ENCODE measurements at places on chromosomes 2 and 18.
A peak's percentile ranks its signal among the peaks of the same experiment; 100 is the strongest.

DNA sequence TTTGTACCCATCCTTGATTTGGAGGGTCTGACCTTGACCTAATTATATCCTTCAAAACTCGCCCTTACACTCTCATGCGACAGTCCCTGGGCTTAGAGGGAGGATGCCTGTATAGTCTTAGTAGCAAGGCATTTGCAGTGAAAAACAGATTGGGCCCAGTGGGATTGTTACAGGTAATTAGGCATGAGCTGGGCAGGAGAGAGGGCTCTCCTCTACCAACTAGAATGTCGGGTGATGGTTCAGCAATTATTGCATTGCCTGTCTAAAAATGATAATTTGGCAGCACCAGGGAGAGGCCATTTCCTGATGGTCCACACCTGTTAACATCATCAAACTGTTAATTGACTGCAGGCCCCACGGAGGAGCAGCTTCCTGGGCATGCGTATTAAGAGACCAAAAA, 32.4 kb downstream of the COMMD1 start:
- no peak for DNase-seq

DNA sequence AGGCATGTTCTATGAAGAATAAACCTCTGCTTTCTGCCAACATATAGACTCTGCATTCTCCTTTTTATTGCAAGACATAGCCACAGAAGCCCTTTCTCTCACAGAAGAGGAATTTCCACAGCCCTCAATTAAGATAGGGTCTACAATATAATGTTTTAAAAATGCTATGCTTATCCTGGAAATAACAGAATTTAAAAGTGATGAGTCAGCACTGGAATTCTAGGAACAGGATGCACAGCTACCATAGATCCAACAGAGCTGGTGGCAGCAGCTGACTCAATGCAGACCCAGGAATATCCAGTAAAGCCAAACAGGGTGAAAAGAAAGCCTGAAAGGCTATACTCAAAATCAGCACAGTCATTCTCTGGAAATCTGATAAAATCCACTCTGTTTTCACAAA, 866.9 kb downstream of the TRIB2 start:
- no peak for DNase-seq

DNA sequence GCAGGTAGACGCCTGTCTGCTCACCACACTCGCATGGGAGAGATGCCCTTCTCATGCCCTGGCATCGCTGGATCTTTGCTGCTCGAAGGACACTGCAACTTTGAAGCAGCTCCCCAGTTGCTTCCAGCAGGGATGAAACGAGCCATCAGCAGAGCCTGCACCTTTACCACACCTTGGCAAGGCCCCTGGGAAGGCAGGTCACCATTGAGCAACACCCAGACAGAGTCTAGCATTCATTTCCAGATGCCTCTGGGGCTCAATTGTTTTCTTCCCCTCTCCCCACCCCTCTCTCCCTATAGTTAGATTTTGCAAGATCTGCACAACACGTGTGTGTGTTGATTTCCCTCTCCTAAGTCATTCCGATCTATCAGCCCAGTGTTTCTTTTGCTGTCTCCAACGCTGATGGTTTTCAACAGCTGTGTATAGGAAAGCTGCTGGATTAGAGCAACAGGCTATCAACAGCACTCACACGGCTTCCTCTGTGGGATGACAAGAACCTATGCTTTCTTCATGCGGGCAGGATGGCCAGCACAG, 25.6 kb upstream of the INHBB start:
- no peak for DNase-seq

DNA sequence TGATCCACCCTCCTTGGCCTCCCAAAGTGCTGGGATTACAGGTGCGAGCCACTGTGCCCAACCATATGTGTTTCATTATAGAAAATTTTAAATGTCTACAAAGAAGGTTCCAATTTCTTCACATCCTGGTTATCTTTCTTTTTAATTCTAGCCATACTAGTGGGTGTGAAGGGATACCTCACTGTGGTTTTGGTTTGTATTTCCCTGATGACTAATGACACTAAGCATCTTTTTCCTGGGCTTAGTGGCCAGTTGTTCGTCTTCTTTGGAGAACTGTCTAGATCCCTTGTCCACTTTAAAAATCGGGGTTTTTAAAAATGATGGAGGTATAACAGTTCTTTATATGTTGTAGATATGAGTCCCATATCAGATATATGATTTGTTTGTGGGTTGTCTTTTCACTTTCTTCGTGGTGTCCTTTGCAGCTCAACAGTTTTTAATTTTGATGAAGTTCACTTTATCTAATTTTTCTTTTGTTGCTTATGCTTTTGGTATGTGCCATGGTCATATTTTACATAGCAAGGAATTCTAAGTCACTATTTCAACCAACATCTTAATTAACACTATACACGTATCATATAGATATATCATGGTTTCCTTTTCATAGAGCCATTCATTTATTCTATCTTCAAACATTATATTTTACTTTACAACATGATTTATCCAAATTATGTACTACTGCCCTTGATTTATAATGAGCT, 135.0 kb upstream of the RIOK3 start:
- peak; percentile 64 for DNase-seq

DNA sequence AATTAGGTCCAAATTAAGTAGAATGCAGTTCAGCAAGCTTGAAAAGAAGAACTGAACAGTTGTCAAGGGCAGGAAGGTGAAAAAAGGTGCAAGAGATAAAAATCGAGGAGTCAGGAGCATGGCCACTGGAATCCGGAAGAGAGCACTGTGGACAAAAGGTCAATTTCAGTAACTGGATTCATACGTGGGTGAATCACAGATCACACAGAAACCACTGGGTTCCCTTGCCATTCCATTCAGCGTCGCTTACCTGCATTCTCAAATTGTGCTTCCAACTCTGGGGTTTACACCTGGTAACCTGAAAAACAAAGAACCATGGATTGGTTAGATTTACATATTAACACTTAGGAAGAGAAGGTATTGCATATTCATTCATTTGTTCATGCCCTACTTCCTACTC, 21.6 kb upstream of the LMAN1 start:
- DNase-seq = no peak

- peak; percentile 47 for DNase-seq
Measured at GRCh38 chr2:74499267-74499939, at the start of gene LBX2. TSS of gene LBX2 (minus strand) at chr2:74499603. CDS start at chr2:74499537, 66 bp downstream.

GRCh38 chr2:165469417-165469816, at the start of gene CSRNP3:
TSS of gene CSRNP3 (plus strand) at chr2:165469698. CDS start at chr2:165595066, 125,368 bp downstream.
- DNase-seq = peak; percentile 92

GRCh38 chr2:217742841-217743240, 260.0 kb downstream of the TNS1 start:
- no peak for DNase-seq

DNA sequence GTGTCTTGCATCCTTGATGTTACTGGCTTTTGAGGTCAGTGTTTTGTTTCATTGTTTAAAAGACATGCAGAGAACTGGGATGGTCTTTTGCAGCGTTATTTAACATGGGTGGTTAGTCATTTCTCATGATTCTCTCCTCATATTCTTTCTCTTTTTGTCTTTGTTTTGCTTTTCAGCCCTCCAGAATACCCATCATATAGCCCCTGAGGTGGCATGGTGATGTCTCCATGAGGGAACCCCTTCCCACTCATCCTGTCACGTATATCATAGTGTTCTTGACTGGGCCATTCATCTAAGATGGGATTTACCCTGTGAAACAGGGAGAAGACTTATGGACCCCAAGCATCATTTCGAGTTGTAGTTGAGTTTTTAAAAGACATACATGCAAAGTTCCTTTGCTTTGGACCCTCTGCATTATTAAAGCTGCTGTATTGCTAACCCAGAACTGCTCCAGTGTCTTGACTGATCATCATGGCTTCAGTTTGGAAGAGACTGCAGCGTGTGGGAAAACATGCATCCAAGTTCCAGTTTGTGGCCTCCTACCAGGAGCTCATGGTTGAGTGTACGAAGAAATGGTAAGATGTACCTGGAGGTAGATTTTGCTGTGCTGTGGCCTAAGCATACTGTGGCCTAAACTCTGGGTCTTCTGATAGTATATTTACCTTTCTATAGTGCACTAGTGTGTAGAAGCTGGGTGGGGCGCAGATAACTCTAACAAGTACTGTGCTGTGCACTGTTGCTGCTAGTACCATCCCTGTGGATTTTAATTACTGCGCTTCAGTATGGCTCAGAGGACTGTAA, 1.4 kb downstream of the EHBP1 start:
- no peak for DNase-seq

DNA sequence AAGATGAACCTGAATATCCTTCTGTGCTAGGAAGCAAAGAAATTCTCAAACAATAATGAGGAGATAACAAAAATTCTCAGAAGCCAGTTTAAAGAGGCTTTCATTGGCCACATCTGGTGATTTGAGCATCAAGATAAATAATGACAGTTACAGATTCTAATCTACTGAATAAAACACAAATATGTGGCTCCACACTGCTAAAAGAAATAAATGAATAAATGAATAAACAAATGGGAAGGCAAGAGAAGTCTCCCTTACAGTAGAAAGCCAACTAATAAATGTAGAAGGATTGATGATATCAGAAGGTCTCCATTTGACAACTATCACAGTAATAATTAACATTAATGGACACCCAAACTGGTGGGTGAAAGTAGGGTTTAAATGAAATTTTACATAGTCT, 54.6 kb upstream of the ADAM23 start:
- no peak for DNase-seq

GRCh38 chr2:175832866-175833265, 169.2 kb downstream of the LNPK start:
- no peak for DNase-seq

DNA sequence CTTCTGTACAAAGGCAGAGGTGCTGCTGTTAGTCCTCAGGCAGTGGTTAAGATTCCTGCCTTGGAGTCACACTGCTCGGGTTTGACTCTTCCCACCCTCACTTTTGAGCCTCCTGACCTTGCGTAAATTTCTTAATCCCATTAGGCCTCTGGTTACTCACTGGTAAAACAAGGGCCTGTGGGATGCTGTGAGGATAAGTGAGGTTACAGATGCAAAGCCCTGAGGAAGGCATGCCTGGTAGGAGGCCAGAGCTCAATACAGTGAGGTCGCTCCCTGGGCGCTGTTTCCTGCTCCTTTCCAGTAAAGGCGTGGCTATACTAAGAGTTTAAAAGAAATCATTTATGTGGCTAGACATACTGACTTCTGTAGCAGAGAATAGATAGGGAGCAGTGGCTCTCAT, 127.5 kb upstream of the TMEM200C start:
- DNase-seq = peak; percentile 55

- DNase-seq = no peak
Measured at GRCh38 chr2:95034221-95034620, 8.7 kb downstream of the MAL start.

DNA sequence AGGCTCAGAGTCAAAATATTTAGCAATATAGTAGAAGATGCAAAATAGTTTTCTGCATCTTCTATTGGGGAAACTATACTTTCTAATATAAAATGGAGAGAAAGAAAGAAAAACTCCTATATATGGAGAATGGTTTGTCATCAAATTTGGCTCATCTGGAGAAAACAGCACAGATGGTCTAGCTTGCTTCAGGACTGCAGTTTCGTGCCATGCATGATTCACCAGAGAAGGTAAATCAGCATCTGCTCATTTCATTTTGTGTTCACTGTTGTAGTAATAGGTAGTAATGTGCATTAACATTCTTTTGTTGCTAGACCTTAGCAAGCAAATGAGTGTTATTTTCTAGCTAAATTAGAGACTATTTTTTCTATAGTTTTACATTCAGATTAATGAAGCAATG, 179.0 kb downstream of the ASXL3 start:
- no peak for DNase-seq

GRCh38 chr2:240426845-240427721, 8.4 kb upstream of the GPC1 start:
- no peak for DNase-seq

GRCh38 chr2:54411801-54412354, 44.2 kb upstream of the SPTBN1 start:
- peak; percentile 36 for DNase-seq

- DNase-seq = no peak
Measured at GRCh38 chr2:109052922-109053321, 63.9 kb upstream of the EDAR start.

DNA sequence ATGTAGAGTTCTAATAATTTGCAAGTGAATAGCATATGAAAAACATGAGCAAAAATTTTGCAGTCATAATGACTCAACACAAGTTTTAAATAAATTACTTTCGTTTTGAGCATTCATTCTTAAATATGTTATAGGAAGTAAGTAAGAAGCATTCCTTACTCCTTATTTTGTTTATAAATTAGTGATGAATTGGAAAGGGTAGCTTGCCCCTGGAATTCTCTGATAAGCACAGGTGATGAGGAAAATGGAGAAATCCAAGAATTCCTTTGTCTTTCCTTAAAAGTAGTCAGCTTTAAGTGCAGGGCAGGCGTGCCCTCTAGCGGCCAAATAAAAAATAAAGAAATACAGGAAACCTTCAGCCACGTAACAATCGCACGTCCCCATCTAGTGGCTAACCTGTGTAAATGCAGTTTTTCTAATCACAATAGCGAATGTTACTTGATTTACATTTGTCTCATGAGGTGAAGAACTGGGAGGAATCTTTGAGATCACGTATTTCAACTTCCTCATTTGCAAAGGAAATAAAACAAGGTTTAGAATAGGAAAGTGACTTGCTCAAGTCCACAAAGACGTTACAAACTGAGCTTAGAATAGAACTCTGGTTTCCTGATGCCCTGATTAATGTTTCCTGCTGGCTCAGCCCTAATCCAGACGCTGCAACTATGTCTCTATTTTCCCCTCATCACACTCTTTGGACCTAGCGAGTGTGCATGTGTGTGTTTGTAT, 47.2 kb upstream of the ZNG1B start:
- peak; percentile 51 for DNase-seq

DNA sequence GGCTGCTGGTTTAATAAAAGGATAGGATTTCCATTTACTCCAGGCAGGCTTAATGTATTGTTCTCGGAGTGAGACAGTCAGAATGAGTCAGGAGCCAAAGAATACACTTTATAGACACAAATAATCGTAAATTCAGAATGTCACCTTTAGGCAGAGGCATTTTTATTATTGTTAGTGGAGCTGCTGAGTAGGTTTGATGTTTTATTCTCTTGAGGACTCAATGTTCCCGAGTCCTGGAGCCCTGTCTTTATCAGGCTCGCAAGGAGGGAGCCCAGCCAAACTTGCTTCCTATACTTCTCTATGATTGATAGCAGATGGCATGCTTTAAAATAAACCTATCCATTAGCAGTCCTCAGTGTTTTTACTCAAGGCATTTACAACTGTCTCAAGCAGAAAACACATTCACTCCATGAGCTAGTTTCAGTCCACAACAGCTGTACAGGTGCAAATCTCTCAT, 492.3 kb upstream of the ZEB2 start:
- no peak for DNase-seq

GRCh38 chr2:11839916-11840315, 93.5 kb downstream of the LPIN1 start:
- no peak for DNase-seq

- DNase-seq = no peak
Measured at GRCh38 chr2:226411727-226412360, 387.8 kb downstream of the IRS1 start.

- DNase-seq = no peak
Measured at GRCh38 chr2:200757399-200757798, 54.3 kb upstream of the BZW1 start.

- no peak for DNase-seq
Measured at GRCh38 chr18:9017905-9018227, 84.6 kb upstream of the NDUFV2 start.

- DNase-seq = no peak
Measured at GRCh38 chr2:190980630-190981209, 33.3 kb downstream of the STAT1 start.

Data from cardiac muscle cell (in vitro differentiated cells and primary cell).